CD4-positive, alpha-beta T cell treated with Interleukin-15 for 4 hours (primary cell): ENCODE measurements at places on chromosomes 1 and 21.

- DNase-seq: peak; percentile 60
Measured at GRCh38 chr1:243343970-243344937, 88.4 kb downstream of the SDCCAG8 start.

GRCh38 chr1:149936170-149936991 is at the start of gene MTMR11:
Gene MTMR11, minus strand, starts transcription at chr1:149936879. Its CDS starts 232 bp downstream, at chr1:149936647.
- no peak for DNase-seq

- DNase-seq: no peak
Measured at GRCh38 chr1:56578963-56579875, at the start of gene PLPP3. Gene PLPP3, minus strand, starts transcription at chr1:56579563. Its CDS starts 547 bp downstream, at chr1:56579016.

DNA sequence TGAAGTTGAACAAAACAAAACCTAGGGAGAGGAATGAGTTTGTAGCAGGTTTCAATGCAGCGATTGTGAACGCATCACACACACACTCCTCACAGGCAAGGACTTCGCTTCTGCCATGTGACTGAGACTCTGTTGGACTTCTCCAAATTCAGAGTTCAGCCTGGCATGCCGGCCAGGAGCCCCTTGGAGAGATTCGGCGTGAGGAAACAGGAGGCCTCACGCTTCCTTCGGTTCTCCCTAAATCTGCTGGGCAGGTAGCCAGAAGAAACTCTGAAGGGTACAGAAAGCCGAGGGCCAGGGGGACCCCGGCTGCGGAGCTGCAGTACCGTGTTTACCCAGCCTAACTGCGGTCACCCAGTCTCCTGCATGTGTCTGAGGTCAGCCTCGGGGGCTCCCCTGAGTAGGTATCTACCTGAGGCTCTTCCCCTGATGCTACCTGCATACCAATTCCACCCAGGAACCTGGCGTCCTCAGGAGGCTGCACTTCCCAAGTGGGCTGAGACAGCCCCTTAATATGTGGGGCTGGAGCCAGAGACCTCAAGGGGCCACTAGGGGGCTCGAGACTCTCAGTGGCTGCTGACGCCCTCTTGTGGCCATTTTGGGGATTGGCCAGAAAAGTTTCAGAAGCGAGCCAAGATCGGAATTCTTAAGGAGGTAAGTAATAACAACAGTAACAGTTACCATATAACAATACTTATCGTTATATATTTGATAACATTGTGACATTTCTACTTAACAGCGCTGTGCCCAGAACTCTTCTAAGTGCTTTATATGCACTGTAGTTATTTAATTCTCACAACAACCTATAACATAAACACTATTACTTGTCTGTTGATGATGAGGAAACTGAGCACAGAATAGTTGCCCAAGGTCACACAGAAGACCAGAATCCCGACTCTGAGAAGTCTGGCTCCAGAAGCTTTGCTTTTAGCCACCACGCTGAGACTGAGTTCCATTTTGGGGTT is 2.7 kb upstream of the ANXA9 start:
- DNase-seq: peak; percentile 92

DNA sequence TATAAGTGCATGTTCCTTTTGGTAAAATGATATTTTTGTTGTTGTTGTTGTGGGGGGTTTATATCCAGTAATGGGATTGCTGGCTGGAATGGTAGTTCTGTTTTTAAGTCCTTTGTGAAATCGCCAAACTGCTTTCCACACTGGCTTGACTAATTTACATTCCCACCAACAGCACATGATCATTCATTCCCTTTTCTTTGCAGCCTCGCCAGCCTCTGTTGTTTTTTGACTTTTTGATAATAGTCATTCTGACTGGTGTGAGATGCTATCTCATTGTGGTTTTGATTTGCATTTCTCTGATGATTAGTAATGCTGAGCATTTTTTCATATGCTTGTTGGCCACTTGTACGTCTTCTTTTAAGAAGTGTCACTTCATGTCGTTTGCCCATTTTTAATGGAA is 188.5 kb upstream of the CHRM3 start:
- DNase-seq: no peak

DNA sequence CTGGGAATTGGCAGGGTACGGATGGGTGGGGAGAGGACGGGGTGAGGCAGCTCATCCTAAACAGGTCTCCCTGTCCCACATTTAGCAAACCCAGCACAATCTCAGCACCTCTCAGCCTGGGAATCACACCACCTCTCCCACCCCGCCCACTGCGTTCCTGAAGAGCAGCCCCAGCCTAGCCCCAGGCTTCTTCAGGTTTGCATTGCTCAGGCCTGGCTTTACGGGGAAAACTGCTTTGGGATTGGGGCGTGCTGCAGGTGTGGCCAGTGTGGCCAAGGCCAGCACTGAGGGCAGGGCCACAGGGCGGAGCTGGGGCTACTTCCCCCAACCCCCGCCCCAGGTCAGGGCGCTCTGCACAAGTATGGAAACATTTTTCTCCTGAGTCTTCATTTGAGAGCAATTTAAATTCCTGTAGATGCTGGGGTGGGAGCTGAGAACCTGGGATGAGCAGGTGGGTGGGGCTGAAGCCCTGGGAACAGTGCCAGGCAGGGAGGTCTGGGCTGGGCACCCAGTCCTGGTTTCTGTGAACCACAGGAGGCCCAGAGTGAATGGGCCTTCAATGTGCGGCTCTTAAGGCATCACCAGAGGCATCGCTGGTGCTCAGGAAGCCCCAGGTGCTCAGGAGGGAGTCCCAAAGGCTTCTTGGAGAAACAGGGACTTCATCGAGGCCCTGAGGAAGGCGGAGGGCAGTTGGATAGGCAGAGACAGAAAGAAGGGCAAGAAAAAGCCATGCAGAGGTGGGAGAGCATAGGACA is 24.1 kb downstream of the TNNT2 start:
- no peak for DNase-seq

DNA sequence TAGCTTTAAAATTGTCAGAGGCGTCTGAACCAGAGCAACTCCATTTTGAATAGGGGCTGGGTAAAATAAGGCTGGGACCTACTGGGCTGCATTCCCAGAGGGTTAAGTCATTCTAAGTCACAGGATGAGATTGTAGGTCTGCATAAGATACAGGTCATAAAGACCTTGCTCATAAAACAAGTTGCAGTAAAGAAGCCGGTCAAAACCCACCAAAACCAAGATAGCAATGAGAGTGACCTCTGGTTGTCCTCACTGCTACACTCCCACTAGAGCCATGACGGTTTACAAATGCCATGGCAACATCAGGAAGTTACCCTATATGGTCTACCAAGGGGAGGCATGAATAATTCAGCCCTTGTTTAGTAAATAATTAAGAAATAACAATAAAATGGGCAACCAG is 143.6 kb downstream of the GABPA start:
- DNase-seq: no peak

- DNase-seq: no peak
Measured at GRCh38 chr1:22677931-22678896, 25.2 kb downstream of the C1QB start.

DNA sequence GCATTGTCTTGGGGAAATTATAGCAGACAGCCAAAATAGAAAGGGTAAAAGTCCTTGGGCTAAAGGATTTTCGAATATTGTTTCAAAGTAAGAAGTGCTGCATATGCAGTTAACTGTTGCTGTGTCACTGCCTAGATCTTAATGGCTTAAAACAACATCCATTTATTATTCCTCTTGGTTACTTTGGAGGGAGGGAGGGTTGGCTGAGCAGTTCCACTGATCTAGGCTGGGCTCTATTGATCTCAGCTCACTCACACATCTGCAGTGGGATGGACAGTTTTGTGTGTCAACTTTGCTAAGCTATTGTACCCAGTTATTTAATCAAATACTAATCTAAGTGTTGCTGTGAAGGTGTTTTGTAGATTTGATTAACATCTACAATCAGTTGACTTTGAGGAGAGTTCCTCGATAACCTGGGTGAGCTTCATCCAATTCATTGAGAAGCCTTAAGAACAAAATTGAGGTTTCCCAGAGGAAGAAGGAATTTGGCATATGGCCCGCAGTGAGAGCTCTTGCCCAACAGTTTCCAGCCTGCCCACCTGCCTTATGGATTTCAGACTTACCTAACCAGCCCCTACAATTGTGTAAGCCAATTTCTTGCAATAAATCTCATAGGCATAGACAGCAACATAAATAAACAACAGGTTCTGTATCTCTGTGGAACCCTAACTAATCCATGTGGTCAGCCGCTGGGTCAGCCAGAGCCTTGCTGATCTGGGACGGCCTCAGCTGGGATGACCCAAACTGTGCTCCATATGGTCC is 187.3 kb downstream of the AK5 start:
- DNase-seq: no peak

DNA sequence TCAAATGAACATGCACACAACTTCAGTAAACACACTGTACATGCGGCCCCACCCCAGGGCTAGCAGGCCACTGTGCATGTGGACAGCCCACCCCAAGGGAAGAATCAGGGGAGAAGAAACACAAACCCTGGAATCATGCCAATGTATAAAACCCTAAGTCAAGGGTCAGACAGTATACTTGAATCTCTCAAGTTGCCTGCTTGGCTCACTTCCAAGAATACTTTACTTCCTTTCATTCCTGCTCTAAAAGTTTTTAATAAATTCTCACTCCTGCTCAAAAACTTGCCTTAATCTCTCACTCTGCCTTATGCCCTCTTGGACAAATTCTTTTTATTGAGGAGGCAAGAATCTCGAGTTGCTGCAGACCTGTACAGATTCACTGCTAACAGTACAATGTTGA is 231.2 kb upstream of the CACYBP start:
- DNase-seq: no peak

DNA sequence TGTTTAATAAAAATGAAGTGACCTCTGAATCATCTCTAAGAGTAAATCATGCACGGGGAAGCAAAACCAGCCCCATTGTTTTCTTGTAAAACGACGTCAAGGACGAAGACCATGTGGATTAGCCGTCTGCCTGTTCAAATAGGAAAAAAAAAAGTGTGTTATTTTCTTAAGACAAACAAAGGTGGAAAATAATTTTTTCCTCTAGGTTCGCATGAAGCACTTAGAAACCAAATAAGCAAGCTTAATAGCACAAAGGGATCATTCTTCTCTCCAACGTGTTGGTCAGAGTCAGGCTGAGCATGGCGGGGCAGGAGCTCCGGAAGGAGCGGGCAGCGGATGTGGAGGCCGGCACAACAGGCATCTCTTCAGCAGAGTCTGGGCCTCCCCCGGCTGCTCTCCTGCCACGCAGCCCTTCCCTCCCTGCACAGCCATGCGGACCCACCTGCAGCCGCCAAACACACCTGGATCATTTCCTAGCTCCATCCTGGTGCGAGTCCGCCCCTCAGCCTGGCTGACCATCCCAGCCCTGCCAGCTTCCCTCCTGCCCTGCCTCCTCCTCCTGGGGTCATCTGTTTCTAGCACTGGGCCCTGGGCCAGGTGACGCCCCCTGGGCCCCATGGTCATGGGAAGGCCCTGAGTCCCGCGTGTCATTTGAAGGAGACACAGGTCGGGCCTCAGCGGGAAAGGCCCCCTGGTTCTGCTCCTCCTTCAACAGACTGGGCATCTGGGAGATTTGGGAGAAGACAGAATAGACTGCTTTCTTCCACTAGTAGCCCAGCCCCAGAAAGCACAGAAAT is 40.2 kb downstream of the MX1 start:
- no peak for DNase-seq

GRCh38 chr1:211287218-211287617 is 28.1 kb downstream of the RCOR3 start:
- DNase-seq: no peak

- DNase-seq: no peak
Measured at GRCh38 chr21:38511662-38512243, 13.5 kb upstream of the ERG start.

GRCh38 chr1:109891930-109892329 is 18.7 kb upstream of the CSF1 start:
- DNase-seq: no peak

- DNase-seq: peak; percentile 17
Measured at GRCh38 chr1:2801535-2802291, at the start of gene TTC34. Gene TTC34, minus strand, starts transcription at chr1:2801693. Its CDS starts 866 bp downstream, at chr1:2800827.

DNA sequence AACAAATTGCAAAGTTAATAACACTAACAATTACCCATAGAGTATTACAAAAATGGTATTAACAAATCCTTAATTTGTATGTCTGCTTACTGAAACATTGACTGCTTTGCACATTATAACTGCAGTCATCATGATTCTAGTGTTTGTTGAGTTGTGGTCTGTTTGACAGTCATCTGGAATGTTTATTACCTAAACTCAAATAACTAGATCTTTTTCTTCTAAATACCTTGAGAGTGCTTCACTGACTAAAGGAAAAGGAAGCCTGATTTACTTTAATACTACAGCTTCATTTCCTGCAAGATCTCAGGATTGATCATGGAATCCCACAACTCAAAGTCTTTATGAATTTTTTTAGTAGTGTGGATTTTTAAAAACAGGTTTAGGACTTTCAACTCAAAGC is 70.0 kb downstream of the HMCN1 start:
- DNase-seq: no peak

GRCh38 chr1:112674986-112675727 is 698 bp downstream of the MOV10 start:
- peak; percentile 14 for DNase-seq

- DNase-seq: no peak
Measured at GRCh38 chr1:91075233-91076135, 53.6 kb upstream of the ZNF644 start.

DNA sequence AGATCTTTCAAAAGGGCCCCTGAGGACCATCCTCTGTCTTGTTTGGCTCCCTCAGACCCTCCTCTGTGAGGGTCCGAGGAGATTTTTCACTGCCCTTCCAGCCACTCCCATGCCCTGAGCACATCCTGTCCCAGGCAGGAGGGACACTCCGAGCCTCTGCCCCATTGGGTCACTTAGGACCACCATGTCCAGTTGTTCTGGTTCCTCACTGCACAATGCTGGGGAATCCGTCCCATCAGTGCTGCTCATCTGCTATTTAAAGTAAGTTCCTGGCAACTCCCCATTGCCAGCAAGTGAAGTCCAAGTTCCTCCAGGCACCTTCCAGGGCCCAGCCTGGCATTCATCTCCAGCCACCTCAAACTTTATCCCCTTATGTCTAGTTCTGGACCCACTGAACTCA is 117.5 kb upstream of the GRIK3 start:
- DNase-seq: no peak

GRCh38 chr1:30929135-30929889 is 20.8 kb upstream of the SDC3 start:
- peak; percentile 53 for DNase-seq

GRCh38 chr1:37410815-37411214 is 63.6 kb upstream of the ZC3H12A start:
- DNase-seq: no peak

DNA sequence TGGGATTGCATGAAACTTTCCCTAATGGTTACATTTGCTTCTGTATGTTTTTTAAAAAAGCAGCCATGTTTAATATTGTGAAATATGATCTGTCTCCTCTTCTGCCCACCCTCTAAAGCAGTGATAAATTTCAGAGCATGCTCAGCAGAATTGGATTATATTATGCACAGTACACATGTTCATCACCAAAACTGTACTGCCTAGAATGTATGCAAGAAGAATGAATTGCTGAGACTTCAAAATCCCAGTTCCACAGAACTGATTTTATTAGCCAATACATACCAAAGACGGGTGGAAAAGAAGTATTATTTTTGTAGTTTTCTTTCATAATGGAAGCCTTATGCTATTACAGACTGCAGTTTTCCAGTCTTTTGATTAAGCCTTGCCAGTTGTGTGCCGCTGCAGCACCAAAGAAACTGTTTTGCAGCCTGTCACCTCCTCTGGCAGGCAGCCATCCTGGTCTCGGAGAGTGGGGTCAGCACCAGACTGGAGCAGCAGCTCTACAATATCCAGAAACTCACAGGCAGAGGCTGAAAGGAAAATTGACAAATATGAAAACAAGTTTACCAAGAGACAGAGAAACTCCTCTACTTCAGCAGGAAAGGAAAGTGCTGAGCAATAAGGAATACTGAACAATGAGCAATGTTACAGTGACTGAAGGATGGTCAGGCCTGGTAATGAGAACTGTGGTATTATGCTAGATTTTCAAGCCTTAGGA is 58.1 kb downstream of the LHX4 start:
- no peak for DNase-seq

- DNase-seq: no peak
Measured at GRCh38 chr1:63746129-63746864, 27.5 kb upstream of the ROR1 start.

GRCh38 chr21:44881198-44881872 is 7.8 kb upstream of the PTTG1IP start:
- no peak for DNase-seq
